Neural crest cell (in vitro differentiated cells): ENCODE measurements at places on chromosomes 2 and 18.
A peak's percentile ranks its signal among the peaks of the same experiment; 100 is the strongest.

DNA sequence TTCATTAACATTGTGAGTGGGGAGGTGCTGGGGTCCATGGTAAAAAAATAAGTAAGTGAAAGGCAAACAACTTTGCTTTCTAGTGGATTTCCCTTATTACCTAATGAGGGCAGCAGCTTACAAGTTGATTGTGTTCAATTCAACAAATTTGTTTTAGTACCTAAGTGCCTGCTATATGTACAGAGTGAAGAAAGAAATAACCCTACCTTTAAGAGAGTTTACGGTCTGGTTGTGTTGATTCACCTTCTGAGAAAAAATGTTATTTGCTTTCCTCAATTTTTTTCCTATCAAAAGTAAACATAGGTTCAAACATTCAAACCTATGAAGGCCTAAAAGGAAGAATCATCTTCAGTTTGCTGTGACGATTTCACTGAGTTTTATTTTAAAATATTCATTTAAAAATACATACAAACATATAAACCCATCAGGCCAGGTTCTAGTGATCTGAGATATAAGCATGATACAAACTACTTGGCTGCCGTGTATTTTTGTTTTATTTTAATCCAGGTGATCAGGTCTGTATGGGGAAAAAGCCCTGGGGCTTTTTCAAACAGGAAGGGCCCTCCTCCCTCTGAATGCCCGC, 1.5 kb upstream of the SPTBN1 start:
- DNase-seq, result no peak

GRCh38 chr2:134776836-134777235, 58.0 kb upstream of the TMEM163 start:
- DNase-seq, result no peak

GRCh38 chr2:120223034-120223912, at the start of gene TMEM185B:
TMEM185B (minus strand) TSS chr2:120223400; CDS start chr2:120222976, 424 bp downstream.
- peak; percentile 81 for DNase-seq

GRCh38 chr18:13643261-13643751, 83.1 kb downstream of the FAM210A start:
- no peak for DNase-seq

GRCh38 chr2:199602271-199602895, 144.6 kb upstream of the SATB2 start:
- no peak for DNase-seq

GRCh38 chr18:55841314-55841713, 253.3 kb upstream of the TCF4 start:
- DNase-seq, result no peak

DNA sequence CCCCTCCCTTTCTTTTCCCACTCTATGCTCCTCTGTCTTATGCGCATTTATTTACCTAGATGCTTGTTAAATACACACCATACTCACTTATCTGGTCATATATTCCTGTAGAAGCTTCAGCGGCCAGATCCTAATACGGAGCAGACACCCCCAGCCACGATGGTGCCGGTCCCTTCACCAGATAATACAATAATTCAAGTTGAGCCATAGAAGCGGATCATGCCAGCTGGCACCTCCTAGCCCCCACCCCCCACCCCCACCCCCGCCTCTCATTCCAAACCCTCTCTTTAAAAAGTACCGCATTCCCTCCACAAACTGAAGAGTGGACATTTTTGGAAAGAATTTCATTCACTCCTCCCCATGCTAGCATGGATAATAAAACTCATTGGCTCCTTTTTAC, 95.2 kb downstream of the BIN1 start:
- DNase-seq, result no peak

DNA sequence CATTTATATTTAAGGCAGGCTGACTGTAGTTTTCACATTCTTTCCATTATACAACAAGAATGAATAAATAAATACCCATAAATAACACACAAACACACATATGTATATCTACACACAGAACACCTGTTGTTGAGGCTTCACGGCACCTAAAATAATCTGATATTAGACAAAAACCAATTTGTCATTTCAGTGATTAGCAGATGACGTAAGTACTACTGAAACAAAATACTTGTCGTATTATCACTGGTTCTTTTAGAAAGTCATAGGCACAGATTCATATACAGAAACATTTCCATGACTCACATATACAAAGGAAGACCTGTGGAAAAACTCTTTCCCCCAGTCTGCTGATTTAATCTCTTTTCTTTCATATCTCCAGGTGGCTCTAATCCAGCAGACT, 1113.4 kb upstream of the FANCL start:
- DNase-seq, result no peak

DNA sequence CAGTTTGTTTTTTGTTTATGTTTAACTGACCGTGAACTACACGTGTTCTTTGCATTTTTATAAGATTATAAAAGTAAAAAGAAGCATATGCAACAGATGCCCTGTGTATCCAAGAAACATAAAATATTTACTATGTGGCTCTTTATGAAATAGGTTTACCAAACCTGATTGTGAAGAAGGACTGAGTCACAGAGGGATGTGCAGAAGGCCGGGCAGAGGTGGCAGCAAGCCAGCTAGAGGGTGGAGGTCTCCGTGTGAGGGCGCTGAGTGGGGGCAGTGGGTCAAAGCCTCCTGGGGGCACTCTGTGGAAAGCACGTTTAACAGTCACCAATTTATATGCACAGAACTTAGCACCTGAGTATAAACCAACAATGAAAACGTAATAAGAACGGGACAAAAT, 97.2 kb downstream of the TMEM18 start:
- no peak for DNase-seq
